ENCODE measurements at places on chromosomes 1 and 21.
A peak's percentile ranks its signal among the peaks of the same experiment; 100 is the strongest.

- no peak for DNase-seq
Observed at GRCh38 chr1:165424454-165425216, 20.3 kb downstream of the RXRG start.

DNA sequence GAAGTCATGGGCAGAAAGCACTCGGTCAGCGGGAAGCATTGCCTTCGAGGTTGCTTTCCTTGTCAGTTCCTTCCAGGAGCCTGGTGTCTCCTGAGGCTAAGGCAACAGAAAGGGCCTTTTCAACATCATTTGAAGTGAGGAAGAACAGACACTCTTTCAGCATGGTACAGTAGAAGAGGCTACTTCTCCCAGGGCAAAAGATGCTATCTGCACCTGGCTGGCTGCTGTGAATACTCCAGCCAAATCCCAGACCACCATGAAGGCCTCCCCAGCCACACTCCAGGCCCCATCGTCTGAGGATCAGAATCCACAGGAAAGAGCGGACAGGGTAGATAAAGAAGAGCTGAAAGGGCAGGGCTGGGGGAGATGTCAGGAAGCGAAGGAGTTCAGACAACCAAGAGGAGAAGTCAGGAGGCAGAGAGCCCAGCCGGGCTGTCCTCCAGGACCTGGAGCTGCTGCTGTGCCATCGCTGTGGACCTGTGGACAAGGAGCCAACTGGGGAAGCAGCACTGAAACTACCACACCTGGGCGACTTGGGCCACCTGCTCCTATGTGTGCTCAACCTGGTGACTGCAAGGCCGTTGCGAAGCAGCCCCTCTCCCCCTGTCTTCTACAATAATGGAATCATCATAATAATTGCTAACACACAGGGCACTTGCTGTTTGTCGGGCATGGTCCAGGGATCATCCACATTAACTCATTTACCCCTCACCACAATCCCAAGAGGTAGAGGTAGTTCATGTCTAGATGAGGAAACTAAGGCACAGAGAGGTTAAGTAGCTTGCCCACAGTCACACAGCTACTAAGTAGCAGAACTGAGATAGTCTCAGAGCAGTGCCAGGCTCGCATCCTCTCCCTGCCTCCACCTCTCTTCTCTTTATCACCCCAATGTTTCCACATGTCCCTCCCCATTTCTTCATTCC, 88.0 kb upstream of the ZBTB40 start:
- no peak for DNase-seq

DNA sequence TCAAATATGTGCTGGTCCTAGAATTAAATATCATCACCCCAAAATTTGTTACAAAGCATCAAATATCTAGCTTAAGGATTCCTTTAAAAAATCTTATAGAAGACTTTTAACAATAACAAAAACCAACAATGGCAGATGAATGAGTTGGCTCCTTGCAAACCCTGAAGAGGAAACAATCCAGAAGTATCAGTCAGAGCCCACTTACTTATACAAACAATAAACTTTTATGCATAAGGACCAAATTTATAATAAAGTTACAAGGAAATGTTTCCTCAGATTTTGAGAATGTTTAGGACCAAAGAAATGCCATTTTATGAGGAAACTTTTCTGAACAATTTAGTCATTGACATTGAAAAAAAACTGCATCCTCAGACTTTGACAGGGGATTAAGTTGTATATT, 52.7 kb downstream of the LPAR3 start:
- no peak for DNase-seq

DNA sequence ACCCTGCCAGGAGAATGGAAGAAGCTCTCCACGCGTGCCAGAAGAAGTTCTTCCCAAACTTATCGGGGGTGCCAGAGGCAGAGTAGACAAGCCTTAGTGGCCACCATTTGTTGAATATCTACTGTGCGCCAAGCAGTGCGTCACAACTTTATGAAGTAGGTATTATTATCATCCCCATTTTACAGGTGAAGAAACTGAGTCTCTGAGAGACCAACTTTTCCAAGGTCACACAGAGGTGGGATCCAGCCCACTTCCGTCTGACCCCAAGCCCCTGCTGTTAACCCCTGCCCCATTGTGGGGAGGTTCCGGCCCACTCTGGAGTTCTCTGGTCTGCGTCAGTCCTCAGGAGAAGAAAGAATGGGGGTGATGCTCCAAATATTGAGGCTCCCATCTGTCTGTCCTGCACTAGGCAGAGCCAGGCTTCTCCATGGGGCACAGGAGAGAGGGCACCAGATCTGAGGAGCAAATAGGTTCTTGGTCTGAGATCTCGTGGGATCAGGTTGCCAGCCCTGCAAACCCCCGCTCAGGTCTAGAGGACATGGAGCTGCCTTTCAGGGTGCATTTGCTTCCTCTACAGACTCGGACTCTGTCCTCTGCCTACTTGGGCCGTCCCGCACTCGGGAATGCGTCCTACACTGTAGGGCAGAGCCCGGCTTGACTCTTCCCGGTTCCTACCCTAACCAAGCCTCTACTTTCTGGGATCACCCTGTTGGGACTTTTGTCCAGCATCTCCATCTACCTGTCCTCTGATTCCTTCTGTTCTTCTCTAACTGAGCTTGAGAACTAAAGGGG, 2.1 kb downstream of the CDK18 start:
- no peak for DNase-seq

DNA sequence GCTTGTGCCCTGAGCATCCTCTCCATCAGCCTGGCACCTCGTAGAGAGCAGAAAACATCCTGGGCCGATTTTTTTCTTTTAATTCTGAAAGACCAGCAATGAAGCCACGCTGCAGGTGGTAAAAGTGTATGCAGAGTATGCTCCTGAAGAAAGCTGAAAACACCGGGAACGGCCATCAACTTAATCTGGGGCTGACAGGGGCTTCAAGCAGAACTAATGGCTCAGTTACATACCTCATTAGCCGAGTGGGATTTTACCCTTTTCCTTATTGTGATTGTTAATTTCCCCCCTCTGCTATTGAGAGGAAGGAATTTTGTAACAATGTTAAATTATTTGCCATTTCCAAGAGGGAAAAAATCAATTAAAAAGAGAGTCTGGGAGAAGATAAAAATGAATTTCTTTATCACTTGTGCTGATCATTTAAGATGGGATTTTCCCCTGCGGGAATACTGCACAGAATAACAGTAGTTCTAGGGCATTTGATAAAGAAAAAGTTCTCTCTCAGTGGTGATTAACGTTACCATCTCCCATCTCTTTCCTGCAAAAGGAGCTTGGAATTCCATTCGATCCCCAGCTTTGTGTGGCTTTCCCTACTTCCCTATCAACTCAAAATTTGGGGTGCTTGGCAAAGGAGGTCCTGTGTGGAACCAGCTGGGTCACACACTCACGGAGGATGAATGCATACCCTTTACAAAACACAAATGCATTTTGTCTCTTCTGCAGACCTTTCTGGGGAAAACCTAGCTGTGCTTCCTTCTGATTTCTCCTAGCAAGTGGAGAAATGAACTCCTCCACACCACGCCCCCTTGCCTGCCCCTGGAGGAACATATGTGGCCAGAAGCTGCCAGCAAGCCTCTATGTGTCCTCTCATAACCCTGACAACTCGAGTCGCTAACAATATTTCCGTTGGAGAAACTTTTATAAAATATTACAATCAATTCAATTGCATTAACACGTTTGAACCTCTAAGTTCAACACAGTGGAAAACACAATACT, 70.9 kb downstream of the RRAGC start:
- DNase-seq: no peak

GRCh38 chr1:33132549-33132948, 49.3 kb downstream of the TRIM62 start:
- no peak for DNase-seq

- no peak for DNase-seq
Observed at GRCh38 chr1:22976127-22976460, 3.4 kb upstream of the LACTBL1 start.

DNA sequence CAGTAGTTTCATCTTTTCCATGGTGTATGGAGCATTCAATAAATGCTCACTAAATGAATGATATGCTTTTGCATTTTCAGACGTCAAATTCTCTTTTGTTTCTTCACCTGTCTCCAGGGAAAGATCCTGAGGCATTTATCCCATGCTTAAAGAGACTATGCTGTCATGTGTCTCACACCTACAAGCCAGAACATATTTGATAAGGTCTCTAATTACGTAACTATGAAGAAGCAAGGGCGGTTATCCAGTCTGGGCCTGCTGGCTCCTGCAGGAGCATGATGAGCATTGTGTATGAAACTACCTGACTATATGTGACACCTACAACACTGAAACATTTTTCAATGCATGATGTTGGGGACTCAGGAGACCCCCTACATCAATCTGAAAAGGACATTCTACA, 51.8 kb downstream of the FBXO42 start:
- peak; percentile 16 for DNase-seq

DNA sequence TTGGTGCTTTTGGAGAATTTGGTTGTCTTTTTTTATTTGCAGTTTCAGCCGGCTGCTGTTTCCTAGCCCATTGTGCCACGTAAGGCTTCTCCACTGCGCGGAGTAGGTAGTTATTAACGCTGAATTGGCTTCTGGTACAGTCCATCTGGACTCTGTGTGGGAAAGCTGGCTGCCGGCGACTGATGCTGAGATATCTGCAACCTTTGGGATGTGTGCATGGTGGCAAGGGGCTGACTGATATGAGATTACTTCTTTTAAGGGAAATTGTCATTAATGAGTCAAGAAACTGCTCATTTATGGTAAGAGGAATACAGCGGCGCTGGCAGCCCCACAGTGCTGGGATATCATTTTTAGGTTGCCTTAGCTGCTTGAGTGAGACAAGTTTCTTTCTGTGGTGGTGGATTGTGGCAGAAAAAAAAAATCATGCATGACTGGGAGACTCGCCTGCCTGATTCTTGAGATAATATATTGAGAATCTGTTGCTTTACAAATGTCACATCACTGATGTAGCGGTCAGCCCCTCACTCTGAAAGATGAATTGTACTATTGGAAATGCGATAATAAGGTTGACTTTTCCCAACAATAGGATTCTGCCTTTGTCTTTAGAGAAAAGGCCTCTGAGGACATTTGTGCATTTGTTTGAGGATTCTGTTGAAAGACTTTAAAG, 2.5 kb upstream of the ELAVL4 start:
- DNase-seq: no peak

DNA sequence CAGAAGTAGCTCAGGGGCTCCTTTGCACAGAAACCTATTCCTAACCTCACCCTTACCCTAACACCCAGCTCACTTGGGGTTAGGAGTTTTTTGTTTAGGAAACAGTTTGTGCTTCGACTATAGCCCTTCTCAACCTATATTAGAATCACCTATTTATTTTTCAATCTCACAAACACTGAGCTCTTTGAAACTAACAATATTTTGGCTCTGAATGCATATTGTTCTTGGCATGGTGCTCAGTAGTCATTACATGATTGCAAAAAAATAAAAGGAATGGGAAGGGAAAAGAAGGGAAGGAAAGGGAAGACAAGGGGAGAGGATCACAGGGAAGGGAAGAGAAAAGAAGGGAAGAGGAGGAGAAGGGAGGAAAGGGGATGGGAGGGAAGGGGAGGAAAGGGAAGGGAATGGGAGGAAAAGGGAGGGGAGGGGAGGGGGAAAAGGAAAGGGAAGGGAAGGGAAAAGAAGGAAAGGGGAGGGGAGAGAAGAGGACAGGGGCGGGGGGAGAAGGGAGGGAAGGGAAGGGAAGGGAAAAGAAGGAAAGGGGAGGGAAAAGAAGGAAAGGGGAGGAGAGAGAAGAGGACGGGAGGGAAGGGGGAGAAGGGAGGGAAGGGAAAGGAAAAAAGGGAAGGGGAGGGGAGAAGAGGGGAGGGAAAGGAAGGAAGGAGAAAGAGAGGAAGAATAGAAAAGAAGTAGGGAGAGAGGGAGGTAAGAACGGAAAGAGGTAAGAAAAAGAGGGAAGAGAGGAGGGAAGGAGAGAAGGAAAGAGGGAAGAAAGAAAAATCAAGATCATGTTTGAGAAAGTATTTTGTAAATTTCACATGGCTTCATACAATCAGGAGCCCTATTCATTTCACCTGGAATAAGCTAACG, 484.1 kb upstream of the NFIA start:
- no peak for DNase-seq

- DNase-seq: no peak
Observed at GRCh38 chr1:211507365-211507764, 15.4 kb upstream of the RD3 start.

GRCh38 chr21:43816611-43817071, 27.3 kb downstream of the RRP1 start:
- no peak for DNase-seq

Data from stomach (tissue), 19 donors.